Stimulated activated CD4-positive, alpha-beta T cell treated with anti-CD3 and anti-CD28 coated beads, Interleukin-15, amount 100 ng/mL, for 48 hours (primary cell): ENCODE measurements at places on chromosomes 16 and 17.
A peak's percentile ranks its signal among the peaks of the same experiment; 100 is the strongest.

GRCh38 chr16:49578018-49578417 lies 204.4 kb downstream of the C16orf78 start:
- DNase-seq = no peak

GRCh38 chr16:21277927-21278706 lies at the start of gene CRYM:
Gene CRYM, minus strand, starts transcription at chr16:21278290. Its CDS starts 39 bp downstream, at chr16:21278251.
- peak; percentile 32 for DNase-seq

DNA sequence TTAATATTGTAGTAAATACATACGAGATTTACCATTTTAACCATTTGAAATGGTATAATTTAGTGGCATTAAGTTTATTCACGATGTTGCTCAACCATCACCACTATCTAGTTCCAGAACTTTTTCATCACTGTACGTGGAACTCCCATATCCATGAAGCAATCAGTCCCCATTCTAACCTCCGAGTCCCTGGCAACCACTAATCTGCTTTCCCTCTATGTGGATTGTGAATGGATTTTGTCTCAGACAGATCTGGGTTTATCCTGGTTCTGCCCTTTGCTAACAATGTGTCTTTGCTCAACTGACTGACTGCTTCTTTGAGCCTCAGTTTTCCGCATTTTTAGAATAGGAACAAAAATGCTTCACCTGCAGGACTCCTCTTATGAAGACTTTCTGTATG lies 51.4 kb downstream of the TANGO6 start:
- DNase-seq = no peak

- no peak for DNase-seq
These were observed 577.0 kb upstream of the CDH11 start for GRCh38 chr16:65698791-65699321.

GRCh38 chr16:11136600-11136999 lies 119.4 kb downstream of the SOCS1 start:
- no peak for DNase-seq

GRCh38 chr16:11835309-11835708 lies 16.0 kb downstream of the RSL1D1 start:
- no peak for DNase-seq

- DNase-seq = no peak
These were observed 1.9 kb upstream of the MLLT6 start for GRCh38 chr17:38702916-38703741.

DNA sequence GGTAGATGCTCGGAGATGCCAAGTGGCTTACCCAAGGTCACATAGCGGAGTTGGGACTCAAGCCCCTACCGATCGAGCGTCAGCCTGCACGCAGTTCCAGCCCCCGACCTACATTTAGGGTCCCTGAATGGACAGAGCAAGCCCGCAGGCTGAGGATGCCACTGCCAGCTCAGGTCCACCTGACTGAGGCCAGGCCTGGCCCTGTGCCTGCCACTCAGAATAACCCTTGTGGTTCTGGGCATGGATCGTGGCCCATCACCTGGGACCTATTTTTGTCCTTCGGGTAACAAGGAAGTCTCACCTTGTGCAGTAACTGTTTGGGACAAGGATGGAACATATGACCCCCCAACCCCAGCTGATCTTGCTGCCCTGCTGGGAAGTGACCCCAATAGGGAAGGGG lies 17.1 kb downstream of the CDH16 start:
- no peak for DNase-seq

- no peak for DNase-seq
These were observed 16.8 kb downstream of the MARCHF10 start for GRCh38 chr17:62791235-62791734.

GRCh38 chr17:4780325-4780955 lies 5.7 kb downstream of the VMO1 start:
- DNase-seq = no peak

DNA sequence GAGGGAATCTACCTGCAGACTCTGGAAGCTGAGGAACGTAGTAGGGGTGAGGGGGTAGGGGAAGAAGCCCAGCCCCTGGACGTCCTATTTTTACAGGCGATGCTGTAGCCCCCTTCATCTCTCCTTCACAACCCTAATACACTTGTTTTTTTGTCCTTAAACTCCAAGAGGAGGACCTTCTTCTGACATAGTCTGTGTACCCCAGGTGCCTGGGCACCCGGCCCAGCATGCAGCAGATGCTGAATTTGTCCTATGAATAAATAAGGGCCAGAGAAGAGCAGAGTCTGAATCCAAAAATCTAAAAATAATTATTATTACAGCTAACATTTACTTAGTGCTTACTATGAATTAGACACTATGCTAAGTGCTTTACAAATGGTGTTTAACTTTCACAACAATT lies 5.1 kb downstream of the KIF18B start:
- DNase-seq = no peak

- DNase-seq = no peak
These were observed 19.9 kb downstream of the ARL4D start for GRCh38 chr17:43418441-43419374.

DNA sequence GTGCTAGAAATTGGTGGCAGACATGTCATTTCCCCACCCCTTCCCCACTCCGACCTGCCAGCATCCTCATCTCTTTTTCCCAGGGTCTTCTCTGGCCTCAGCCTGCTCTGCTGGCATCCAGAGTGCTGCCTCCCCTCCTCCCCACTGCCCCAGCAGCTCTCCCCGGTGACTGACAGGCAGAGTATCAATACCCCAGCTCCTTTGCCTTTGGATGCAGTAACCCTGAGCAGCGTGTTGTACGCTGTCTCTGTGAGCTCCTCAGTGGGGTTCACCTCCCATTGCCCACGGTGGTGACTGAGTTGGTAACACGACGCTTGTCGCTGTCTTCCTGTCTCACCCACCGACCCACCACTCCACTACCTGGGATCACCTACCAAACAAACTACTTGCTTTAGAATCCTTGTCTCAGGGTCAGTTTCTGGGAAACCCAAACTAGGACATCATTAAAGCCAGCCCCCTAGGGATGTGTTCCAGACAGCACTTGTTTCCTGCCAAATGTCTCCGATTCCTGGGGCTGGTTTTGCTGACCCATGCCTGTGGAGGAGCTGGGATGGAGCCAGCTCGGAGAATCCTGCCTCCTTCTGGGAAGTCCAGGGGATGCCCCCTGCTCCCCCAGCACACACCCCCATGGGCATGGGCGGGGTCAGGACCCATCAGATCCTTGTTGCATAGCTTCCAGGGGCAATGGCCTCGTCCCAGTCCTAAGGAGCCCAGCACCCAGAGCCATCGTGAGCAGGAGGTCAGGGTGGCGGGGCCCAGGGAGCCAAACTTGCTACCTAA lies 8.3 kb upstream of the SBK1 start:
- DNase-seq = no peak

DNA sequence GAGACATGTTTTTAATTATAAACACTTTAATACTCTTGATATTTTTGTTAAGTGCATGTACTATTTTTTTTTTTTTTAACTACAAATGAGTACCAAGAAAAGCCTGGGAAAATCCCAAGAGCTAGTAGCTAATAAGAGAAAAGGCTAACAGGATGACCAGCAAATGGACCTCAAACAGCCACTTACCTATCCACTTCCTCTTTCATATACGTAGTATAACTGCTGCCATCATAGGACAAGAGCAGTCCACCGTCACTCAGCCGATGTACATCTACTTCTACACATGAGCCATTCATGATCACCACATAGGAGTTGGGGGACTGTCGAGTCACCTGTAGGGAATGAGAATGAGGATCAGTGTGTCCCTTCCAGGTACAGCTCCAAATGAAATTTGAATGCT lies 128.0 kb upstream of the C17orf78 start:
- DNase-seq = no peak

DNA sequence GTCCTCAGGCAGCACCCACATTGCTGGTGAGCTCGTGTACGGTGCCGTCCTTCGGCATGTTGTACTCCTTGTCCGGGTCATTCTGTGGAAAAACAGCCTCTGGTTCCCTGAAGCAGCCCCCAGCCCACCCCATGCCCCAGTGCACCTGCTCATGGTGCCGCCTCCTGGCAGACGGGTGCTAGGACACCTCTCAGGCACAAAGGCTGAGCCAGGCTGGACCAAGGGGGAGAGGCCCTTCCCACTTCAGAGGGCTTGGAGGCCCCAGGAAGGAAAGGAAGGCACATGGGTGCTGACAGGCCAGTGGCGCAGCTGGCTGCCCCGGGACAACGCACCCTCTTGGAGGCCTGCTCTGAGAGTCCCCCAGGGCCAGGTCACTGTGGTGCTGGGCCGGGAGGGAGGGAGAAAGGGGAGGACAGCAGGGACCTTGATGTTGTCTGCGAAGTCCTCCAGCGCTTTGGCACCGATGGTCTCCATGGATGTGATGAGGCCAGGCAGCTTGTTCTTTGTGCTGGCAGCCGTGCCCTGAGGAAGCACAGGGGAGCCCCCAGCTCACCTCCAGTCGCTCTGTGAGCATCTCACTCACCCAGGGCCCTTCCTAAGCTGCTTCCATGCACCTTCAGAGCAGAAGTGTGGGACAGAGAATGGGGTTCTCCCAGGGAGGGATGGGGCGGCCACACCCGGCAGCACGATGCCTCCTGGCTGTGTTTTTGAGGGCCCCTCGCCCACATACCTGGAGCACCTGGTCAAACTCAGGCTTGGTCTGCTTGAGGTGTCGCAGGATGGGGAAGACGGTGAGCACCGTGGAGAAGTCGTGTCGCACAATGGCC lies 9.3 kb downstream of the ZACN start:
- DNase-seq = no peak

DNA sequence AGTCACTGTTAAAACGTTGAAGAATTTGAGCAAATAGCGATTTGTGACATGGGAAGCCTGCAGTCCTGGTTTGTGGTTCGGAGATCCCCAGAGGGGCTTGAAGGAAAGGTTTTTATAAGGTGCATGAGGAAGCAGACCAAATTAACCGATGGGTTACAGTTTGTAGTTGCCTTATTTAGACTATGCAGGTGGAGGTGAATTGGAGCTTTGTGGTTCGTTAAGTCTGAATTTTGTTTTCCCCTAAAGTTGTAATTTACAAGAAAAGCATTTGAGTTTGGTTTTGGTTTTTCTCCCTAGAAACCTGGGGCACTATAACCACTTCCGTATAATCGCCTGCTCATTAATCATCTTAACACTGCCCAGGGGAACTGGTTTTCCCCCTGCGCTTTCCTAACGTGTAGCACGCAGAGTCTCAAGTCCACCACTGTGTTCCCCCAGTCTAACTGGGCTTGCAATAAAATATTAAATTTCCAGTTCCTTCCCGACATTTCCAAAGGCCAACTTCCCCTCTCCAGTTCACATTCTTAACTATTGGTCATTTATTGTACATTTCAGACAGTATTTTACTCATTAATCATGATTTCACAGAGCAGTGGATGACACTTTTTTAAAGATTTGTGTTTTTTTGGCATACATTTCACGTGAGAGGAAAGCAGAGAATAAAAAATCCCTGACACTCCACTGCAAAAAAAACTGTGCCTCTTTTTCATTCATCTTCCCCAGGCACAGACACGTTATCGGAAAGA lies 932 bp downstream of the ZNF267 start:
- no peak for DNase-seq

- no peak for DNase-seq
These were observed 14.9 kb upstream of the LYRM9 start for GRCh38 chr17:27907976-27908558.

DNA sequence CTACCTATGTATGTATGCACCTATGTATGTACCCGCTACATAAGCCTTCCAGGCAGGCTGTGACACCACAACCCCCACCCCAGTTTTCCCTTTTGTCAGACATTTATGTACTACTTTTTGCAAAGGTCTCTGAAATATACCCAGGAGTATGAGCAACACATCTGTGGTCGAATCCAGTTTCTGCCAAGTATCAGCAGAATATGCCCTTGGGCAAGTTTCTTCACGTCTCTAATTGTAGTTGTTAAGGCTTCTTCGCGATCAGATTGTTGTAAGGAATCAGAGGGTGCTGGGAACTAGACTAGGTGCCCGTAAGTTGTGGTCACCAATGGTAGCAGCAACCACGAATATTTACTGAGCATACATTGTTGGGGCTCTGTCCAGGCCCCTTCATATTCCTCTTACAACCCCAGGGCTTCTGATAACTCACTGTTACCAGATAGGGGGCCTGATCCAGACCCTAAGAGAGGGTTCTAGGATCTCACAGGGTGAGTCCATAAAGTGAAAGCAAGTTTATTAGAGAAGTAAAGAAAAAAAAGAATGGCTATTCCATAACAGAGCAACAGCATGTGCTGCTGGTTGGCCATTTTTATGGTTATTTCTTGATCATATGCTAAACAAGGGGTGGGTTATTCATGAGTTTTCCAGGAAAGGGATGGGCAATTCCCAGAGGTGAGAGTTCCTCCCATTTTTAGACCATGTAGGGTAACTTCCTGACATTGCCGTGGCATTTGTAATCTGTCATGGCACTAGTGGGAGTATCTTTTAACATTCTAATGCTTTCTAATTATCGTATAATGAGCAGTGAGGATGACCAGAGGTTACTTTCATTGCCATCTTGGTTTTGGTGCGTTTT lies 16.6 kb downstream of the NUDT7 start:
- no peak for DNase-seq

GRCh38 chr17:41223821-41224220 lies 2.6 kb upstream of the KRTAP9-2 start:
- no peak for DNase-seq

DNA sequence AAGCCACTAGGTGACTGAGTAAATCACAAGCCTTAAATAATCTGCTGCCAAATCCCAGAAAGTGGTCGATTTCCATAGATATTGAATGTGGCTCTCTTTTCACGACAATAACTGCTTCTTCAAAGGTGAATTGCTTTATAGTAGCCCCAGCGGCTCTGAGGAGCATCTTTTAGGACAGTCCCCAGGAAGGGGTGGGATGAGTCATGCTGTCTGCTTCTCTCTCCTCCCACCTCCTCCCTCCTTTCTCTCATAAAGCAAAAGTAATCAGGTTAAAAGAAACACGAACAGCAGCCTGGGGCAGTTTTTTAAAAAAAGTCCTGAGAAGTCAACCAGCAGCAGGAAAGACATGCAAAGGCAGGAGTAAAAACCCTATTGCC lies 1.8 kb downstream of the KIAA0513 start:
- DNase-seq = peak; percentile 44

- DNase-seq = no peak
These were observed 19.3 kb downstream of the RFFL start for GRCh38 chr17:35044181-35044580.

GRCh38 chr17:75440738-75441448 lies 15.5 kb upstream of the TMEM94 start:
- no peak for DNase-seq

GRCh38 chr17:67555855-67556254 lies 161.9 kb upstream of the NOL11 start:
- DNase-seq = no peak

DNA sequence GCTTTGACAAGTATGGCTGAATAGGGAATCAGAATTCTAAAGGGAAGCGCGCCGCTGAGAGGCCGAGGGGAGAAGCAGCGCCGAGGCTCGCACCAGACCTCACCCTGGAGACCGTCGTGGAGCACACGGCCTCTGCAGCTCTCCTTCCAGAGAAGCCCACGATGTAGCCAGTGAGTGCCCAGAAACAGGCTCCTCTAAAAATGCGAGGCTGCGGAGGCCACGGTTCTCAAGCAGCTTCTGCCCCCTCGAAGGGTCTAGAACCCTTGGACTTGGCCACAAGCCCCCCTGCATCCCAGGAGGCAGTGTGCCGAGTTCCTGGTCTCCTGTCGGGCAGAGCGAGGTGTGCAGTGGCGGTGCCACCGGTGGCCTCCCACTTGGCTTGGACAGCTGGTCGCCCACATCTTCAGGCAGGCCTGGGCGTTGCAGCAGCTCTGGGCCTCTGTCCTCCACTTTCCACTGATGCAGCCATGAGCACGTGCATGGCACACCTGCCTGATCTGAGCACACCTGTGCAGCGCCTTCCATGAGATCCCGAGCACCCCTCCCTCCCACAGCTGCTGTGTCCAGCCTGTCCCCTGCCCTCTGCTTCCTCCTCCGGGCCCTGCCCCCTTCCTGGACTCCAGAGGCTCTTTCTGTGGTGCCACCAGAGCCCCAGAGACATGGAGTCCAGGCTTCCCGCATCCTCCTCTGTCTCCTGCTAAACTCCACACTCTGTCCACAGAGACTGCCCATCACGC lies 18.9 kb upstream of the WDR45B start:
- no peak for DNase-seq
